ENCODE measurements at places on chromosomes 2 and 18.

DNA sequence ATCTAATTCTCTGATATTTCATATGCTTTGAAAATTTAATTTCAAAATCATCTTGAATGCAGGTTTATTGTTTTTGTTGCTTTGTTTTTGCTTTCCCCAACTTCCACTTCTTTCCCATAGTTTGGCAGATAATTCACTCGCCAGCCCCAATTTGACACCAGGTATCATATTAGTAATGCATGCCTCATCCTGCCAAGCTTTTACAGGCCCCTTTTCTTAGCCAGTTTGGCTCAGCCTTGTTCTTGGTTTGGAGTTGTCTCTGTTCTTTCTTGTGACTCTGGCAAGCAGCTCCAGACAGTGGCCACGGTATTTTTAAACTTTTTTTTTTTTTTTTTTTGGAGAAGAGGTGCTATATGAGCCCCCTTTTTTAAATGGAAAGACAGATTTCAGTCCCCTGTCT, 65.3 kb downstream of the PMS1 start:
- DNase-seq = no peak

DNA sequence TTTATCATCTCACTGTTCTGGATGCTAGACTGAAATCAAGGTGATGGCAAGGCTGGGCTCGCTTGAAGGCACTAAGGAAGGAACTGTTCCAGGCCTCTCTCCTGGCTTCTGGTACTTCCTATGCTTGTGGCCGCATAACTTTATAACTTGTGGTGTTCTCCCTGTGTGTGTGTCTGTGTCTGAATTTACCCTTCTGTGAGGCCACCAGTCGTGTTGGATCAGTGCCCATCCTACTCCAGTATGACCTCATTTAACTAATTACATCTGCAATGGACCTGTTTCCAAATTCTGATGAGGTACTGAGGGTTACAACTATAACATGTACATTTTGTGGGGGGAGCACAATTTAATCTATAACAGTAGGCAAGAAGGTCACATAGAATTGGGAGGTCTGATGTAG, 41.6 kb downstream of the LYPD6B start:
- no peak for DNase-seq

- DNase-seq = no peak
These were observed 17.2 kb upstream of the CD207 start for GRCh38 chr2:70852824-70853223.

GRCh38 chr2:152813351-152813750, 94.9 kb downstream of the ARL6IP6 start:
- DNase-seq = no peak

DNA sequence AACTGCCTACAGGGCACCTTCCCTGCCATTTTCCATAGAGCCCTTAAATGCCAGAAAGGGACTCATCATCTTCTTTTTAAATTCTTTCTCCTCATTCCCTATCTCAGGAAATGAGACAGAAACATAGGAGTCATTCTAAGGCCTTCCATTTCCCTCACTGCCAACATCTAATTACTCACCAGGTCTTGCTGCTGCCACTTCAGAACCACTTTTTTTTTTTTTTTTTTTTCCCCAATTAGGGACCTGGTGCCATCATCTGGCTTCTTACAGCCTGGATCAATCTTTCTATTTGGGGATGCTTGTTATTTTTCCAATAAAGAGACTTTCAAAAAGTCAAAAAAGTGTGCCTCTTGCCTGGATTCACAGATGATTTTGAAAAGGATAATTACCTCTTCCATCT, 373.4 kb downstream of the LPIN1 start:
- no peak for DNase-seq

DNA sequence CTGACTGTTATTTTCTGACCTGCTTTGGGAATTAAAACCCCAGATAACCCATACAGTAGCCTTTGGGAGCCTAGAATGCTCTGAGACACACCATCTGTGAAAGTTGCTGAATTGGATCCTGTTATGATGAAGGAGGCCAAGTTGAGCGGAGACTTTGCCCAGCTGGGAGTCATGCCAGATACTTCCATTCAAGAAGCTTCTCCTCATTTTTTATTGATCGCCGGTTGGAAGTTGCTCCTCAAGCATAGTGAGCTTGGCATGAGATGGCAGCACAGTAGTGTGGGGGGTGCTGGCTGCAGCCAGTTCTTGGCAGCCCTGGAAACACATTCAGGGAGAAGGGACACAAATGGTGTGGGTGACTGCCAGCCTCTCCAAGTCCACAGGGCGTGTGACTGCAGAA, 270.7 kb upstream of the NRP2 start:
- no peak for DNase-seq

DNA sequence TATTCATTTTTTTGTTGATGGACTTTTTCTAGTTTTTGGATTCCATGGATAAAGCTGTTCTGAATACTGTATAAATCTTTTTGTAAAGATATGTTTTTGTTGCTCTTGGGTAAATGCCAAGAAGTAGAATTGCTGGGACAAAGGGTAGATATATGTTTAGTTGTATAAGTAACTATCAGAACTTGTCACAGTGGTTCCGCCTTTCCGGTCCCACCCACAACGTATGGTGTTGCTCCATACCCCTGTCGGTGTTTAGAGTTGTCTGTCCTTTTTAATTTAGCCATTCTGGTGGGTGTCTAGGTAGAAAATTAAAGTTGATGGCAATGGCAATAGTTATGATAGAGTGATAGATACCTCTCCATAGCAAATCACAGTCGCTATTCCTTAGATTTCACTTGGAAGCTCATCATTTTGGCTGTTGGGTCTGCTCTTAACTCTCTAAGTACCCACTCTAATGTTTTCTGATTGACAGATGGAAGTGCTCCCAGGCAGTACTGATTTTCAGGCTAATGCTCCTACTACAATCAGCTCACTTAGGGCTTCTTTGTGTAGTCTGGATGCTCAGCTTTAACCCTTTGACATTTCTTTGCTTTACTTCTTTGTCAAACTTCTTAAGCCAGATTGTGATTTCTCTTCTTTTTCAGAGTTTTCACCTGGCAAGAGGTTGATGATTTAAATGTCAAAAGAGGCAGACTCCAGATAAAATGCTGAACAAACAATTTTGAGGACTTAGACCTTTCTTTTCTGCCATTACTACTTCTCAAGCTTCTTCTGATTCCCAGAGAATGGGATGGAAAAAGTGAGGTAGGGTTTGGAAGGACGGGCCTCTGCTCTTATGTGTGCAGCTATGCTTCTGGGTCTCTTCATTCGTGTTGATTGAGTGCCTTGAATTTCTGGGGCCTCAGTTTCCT, 156.4 kb downstream of the AQP4 start:
- DNase-seq = no peak

GRCh38 chr18:56374007-56374655, 264.3 kb downstream of the TXNL1 start:
- no peak for DNase-seq

- DNase-seq = no peak
These were observed 133.3 kb upstream of the UNC80 start for GRCh38 chr2:209638346-209638745.

- DNase-seq = no peak
These were observed 296.3 kb upstream of the KCNJ3 start for GRCh38 chr2:154402213-154402612.

GRCh38 chr2:38498045-38498481, 104.7 kb downstream of the HNRNPLL start:
- no peak for DNase-seq

GRCh38 chr2:143382573-143382972, 253.4 kb downstream of the ARHGAP15 start:
- no peak for DNase-seq

DNA sequence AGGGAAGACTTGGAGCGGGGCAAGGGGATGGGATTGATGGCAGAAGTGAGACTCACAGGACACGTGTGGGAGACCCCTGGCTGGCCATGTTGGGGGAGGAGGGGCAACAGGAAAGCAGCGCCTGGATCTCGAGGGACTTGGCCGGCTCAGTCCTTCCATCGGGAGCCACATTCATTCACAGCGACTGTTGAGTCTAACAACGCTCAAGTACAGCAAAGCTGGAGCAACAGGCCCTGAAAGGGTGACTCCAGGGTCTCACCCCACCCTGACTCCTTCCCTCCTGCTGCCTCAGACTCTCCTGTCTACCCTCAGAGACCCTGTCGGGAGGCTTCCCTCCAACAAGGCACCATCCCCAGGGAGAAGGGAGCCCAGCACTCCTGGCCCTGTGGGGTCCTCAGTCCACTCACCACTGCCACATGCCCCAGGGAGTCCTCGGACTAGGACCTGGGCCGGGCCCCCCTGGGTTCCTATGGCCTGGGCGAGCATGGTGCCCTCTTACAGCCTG, 14.8 kb upstream of the ALPI start:
- no peak for DNase-seq

GRCh38 chr18:3449512-3450011, 410 bp upstream of the TGIF1 start:
- peak; percentile 44 for DNase-seq
